ENCODE measurements at places on chromosomes 4 and X.

DNA sequence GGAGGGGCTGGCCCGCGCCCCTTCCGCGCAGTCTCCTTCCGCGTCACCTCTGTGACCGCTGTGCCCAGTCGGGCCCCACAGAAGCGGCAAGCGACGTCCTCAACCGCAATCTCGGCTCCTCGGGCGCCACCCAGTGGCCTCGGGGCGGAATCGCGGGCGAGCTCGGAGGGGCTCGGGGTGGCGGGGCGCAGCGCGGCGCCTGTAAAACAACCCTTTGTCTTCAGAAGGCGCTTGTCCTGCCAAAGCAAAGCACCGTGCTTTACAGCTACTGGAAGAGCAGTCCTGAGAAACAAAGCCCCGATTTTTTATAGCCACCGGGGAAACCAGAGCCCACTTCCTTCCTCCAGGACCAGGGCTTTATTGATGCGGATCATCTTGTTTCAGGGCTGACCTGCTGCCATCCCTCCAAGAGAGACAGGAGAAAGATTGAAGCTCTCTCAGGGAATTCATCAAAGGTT lies 37.3 kb upstream of the CDKN2AIP start:
- DNase-seq: peak; percentile 90

DNA sequence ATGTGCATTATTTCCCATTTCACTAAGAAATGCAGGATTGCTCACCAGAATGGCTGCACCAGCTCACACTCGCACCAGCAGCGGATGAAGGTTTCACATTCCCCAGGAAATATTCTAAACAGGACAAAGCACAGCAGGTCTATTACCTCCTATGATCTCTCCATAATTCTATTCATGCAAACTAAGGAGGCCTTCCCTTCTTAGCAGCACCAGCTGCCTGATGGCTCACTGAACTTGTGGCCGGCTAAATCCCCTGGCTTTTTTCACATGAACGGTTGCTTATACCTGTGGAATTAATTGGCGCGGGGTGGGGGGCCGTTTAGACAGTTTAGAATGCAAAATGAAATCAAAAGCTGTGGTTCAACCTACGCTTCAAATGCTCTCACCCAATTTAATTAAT lies 73.5 kb upstream of the SRD5A3 start:
- DNase-seq: no peak

- no peak for DNase-seq
Observed at GRCh38 chrX:42242004-42242403, 318.6 kb upstream of the CASK start.

DNA sequence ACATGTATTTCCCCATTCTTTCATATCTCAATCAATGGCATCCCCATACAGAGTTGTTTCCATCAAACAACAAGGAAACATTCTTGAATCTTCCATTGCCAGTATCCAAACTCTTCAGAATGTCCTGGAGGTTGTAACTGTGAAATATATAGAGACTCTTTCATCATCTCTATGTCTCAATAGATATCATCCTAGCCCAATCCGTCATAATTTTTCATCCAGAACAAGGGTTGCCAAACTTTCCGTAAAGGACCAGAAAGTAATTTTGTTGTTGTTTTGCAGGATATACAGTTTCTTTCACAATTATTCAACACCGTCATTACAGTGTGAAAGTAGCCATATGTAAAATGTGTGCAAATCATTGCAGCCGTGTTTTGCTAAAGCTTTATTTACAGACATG lies 15.2 kb upstream of the CXCL6 start:
- no peak for DNase-seq

- no peak for DNase-seq
Observed at GRCh38 chr4:156959298-156959702, 12.3 kb downstream of the PDGFC start.

DNA sequence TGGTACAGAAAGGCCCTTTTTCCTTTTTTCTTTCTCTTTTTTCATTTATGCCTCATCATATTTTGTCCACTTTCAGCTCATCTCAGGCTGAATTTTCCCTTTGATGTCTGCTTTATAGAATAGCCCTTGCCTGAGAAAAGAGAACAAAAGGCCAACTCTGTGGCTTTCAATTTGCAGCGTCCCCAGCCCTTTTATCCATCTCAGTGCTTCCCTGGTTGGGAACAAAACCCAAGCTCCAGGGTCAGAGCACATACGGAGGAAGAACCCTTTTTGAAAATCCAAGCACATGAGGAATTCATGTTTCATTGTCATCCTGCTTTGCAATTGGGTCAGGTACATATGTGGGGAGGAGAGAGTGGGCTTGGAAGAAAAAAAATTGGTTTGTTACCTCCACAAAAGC lies 47.5 kb downstream of the TMEM164 start:
- DNase-seq: no peak

DNA sequence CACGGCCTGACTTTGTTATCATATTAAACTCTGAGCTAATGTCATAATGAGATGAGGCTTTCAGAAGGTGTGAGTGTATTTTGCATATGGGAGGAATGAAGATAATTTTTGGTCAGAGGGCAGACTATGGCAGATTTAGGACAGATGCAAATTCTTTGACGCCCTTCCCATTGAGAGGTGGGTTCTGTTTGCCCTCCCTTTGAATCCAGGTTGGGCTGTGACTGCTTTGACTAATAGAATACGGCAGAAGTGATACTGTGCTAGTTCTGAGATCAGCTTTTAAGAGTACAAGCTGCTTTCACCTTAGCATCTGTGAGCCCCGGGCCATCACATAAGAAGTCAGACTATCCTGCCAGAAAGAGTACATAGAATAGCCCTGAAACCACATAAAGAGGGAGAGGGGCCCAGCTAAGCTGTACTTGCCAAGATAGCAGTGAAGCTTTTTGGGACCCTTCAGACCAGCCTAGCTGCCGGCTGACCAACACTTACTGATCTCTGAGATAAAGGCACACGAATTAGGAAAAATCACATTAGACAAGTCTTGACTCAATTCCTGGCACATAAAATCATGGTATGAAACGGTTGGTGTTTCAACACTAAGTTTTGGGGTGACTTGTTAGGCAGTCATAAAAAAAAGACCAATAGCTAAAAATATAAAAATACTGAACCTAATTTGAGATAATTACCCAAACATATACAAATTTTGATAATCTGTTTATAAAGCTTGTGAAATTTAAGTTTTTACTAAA lies 166.7 kb upstream of the SH3RF1 start:
- DNase-seq: no peak

DNA sequence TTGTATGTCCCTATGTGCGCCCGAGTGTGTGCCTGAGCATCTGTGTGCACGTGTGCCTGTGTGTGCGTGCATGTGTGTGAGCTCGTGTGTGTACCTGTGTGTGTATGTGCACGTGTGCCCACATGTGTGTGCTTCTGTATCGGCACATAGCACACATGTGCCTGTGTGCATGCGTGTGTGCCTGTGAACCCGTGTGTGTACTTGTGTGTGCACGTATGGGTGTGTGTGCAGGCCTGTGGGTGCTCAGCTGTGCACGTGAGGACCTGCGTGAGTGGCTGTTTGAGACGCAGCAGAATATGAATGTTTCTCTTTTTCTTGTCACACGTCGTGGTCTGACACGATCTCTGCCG lies 4.3 kb downstream of the AKAP17A start:
- no peak for DNase-seq

DNA sequence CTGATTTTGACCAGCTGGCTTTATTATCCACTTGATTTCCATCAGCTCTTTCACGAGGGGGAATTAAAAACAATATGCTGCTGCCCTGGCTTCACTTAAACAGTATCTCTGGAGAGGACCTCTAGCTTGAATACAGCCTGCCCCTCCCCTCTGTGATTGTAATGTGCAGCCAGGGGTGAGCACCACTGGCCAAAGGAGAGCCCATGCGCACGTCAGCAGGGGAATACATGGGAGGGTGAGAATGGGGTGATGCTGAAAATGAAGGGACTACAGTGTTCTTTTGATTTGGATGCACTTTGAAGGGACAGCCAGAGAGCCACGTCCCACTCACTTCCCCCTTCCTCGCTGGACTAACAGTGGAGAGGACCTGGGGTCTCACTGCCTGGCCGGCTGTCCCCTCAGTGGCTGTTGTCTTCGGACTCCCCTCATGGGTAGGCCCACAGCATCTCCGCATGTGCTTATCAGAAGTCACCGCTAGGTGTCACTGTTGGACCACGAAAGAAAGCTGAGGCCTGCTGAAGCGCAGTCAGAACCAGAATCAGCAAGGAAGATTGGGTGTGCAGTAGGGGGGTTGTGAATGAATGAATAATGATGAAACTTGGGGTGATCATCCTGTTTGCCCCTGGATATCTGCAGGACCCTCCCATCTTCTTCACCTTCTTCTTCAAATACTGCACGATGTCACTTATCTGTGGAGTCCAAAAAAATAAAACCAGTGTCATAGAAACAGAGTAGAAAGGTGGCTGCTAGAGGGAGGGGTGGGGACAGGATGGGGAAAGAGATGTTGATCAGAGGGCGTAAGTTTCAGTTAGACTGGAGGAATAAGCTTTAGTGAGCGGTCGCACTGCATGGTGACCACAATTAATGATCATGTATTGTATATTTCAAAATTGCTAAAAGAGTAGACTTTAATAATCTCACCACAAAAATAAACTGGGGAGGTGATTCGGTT lies 32.8 kb downstream of the CLCN4 start:
- DNase-seq: peak; percentile 63

DNA sequence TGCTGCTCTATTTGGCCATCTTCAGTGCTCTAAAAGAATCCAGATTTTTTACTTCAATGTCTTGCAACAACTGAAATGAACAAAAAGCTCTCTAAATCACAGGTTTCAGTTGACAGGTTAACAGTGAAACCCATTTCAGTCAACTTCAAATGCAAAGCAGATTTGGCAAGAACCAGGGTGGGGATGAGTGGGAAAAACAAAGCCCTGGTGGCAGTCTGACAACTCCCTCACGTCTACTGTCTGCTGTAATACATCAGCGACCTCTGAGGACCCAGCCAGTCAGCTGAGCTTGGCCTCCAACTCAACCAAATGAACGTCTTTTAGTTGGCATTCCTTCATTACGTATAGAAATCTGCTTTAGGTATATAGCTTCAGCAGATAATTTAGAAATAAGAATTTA lies 95.8 kb downstream of the COL25A1 start:
- peak; percentile 37 for DNase-seq

DNA sequence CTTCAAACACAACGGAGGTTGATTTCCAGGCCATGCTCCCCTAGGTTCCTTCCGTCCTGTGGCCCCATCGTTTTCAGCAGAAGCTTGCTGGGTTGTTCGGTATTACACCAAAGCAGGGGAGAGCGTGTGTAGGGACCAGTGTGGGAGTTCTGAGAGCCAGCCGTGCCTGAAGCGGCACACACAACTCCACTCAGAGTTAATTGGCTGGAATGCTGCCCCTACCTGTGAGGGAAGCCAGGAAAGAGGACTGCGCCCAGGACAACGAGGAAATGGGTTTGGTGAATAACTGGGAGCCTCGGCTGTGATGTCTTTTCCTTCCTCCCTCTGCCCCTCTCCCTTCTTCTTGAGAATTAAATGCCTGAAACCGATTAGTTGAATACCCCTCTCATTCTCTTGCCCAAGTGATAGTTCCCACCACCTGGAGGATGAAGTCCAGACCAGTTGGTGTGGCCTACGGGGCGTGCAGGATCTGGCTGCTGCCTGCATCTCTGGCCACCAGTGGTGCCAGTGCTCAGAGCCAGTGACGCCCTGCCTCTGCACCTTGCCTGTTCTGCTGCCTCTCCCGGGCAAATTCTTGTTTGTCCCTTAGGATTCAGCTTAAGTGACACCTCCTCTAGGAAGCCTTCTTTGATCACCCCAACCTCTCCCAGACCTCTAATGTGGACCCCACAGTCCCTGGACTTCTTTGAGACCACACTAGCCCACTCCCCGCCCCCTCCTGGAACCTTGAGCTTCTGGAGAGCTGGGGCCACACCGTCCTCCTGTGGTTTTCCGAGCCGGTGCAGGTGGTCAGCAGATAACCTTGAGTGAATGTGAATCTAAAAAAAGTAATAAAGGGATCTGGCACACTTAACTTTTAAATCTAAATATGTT lies 33.6 kb downstream of the TBC1D14 start:
- DNase-seq: no peak

GRCh38 chrX:153862369-153863250 lies 23.4 kb downstream of the L1CAM start:
- DNase-seq: no peak

DNA sequence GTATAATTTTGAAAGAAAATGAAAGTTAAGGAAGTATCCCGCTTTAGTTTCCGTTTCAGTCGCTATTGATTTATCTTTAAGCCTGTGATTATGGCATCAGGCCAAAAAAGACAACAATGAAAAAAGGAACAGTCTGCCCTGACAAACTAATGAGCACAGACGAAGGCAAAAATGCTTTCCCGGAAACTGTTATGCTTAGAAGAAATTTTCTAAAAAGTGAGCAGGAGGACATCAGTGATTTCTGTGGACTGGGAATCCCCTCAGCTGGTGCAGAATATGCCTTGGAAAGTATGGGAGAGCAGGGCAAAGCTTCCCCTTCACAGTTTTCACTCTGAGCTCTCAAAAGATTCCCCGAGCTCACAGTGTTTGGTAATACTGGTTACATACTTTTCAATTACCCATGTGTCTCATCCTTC lies 5.1 kb upstream of the CXCL10 start:
- peak; percentile 15 for DNase-seq

DNA sequence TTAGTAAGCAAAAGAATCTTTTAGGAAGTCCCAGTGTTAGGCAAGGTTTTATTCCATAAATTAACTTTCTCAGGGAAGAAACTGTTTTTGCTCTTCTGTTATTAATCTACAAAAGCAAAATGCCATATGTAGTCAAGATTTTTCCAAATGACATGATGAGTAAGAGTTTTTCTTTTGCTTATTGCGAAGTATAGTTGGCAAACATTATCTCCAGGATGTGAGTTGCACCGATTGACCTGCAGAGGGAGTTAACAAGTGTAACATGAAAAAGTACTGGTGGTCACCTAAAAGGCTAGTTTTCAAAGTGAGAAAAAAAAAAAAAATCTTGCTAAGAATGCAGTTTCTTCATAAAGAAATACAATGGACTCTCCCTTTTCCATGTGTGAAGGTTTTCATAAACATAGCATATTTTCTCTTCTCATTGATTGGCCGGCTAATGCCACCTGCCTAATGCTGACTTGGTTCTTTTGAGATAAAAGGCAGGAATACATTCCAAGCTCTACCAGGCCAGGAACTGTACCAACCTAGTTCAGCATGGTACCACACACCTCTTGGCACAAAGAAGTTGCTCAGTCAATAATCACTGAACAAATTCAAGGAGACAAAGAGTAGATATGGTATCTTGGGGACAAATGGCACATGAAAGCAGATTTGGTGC lies 100.2 kb downstream of the LNX1 start:
- peak; percentile 7 for DNase-seq

- DNase-seq: no peak
Observed at GRCh38 chr4:90572996-90573395, 445.8 kb downstream of the CCSER1 start.

DNA sequence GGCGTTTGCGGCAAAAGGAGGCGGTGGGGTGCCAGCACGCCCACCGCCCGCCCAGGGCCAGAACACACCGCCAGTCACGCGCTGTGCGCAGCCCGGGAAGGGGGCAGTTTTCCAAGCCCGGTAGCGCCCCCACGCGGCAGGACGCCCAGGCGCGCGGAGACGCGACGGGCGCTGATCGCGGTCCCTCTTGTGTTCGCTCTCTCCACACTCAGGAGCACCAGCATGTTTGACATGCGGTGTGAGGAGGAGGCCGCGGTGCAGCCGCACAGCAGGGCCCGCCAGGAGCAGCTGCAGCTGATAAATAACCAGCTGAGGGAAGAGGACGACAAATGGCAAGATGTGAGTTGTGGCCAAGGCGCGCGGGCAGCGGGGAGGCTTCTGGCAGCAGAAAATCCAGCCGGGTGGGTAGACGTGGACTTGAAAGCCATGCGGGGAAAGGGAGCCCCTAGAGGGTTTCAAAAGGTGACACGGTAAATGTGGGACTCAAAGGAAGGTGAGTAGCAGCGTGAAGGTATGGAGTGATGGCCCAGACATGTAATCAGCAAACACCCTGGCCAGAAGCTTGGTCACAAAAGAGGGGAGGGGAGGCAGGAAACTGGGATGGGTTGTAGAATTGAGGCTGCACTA lies 104.1 kb downstream of the PHOX2B start:
- no peak for DNase-seq

All from NCI-H1092 treated with DMSO at 0.1 percent for 48 hours (cell line).